Prostate gland (tissue), 2 donors: ENCODE measurements at places on chromosomes 16 and 17.

GRCh38 chr16:80997139-80997798 is 9.4 kb downstream of the CMC2 start:
- DNase-seq: no peak

GRCh38 chr17:48152289-48152688 is 44.7 kb downstream of the SNX11 start:
- DNase-seq: no peak

GRCh38 chr17:14068542-14069250 is 608 bp upstream of the COX10 start:
- DNase-seq: no peak

DNA sequence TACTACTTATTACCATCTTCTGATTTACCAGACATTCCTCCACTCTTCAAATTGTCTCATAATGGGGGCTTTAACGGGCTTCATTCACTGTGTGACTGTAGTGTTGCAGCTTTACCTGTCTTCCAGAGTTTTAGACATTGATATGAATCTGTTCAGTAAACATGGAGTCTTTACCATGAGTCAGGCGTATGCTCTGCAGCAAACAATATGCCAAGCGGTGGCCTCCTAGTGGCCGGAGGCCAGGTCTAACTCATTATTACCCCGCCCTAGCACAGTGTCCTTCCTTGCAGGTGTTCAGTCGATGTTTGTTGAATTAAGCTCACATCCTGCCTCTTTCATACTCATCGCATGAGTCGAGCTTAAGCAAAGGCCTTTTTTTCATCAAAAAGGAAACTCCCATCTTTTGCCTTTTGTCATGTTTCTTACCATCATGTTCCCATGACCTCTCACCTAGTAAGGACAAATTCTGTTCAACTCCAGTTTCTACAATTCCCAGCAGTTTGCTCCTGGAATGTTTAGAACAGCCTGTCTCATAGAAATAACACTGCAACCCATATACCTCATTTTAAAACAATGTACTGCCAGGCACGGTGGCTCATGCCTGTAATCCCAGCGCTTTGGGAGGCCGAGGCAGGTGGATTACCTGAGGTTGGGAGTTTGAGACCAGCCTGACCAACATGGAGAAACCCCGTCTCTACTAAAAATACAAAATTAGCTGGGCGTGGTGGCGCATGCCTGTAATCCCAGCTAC is 39.4 kb downstream of the TUBD1 start:
- DNase-seq: peak; percentile 77

DNA sequence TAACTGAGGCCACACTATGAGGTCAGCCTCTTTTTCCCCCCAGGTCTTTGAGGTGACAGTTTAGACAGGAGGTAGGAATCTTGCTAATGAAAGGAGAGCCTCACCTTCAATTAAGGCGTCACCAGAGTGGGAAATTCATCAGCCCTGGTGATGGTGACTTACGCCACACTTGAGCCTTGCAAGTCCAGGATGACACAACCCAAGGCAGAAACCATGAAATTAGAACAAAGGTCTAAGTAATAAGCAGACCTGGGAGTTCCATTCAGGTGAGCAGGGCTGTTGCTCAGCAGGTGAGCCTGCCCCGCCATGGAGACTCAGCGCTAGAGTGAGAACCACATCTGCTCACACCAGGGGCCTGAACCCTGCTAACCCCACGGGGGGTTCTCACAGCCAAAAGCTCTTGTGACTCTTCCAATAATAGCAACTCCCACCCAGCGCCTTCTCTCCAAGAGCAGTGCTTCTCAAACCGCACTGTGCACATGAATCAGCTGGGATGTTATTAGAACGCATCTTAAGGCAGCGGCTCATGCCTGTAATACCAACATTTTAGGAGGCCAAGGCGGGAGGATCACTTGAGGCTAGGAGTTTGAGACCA is 28.7 kb upstream of the KIFC3 start:
- no peak for DNase-seq

DNA sequence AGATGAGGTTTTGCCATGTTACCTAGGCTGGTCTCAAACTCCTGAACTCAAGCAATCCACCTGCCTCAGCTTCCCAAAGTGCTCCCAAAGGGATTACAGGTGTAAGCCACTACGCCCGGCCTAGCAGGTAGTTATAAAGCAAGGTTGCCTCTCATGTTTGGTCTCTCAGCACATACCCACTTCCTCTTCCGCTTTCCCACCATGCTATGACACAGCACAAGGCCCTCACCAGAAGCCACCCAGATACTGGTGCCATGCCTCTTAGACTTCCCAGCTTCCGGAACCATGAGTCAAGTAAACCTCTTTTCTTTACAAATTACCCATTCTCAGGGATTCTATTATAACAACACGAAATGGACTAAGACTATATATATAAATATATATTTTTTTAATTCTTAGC is 143.6 kb downstream of the COPRS start:
- no peak for DNase-seq

DNA sequence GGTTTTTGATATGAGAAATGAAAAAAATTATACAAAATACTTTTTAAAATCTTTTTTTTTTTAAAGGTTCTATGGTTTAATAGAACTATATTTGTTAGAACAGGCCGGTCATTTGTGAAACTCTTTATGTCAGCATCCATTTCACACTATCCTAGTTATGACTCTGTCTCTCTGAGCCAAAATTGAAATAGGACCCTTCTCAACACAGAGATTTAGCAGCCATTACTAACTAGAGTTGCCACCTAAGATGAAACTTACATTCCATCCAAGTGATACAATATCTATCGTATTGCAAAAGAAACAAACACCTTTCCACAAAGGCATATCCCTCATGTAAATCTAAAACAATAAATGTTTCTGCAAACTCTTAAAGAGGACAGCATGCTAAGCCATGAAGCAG is 249.8 kb downstream of the CDH11 start:
- DNase-seq: no peak

- DNase-seq: no peak
Measured at GRCh38 chr17:13374203-13375143, 227.3 kb downstream of the HS3ST3A1 start.

- no peak for DNase-seq
Measured at GRCh38 chr17:61383689-61384201, 15.9 kb upstream of the TBX2 start.
